ENCODE measurements at places on chromosomes 5 and 9. TPM values are rescaled to one million over a fixed set of nuclear protein-coding genes. Genes with fewer than 3 reads are reported as not detected.

OGN gene
- total RNA-seq, result 302 TPM

DNA sequence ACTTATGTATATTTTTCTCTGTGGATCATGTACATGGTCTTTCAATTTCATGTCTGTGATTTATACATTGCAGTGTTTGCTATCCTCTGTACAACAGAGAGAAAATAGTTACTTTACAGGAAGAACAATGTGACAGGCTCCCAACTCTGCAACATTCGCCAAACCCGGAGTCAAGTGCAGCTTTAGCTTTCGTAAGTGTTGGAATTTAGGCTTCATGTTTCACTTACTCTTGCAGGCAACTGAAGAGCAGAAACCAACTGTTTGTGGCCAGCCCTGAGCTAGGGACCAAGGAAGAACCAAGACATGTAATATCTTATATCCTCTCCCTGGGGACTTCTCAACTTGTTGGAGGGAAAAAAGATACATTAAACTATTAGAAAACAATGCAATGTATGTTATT, 147.9 kb downstream of the C5orf15 start:
- no peaks in the 10 kb centered on the region for H3K4me1 ChIP-seq
- no peak for DNase-seq
- no peaks in the 10 kb centered on the region for H3K27me3 ChIP-seq
- H3K4me3 ChIP-seq, result no peak overlapping the region
- no peaks in the 10 kb centered on the region for H3K36me3 ChIP-seq

DNA sequence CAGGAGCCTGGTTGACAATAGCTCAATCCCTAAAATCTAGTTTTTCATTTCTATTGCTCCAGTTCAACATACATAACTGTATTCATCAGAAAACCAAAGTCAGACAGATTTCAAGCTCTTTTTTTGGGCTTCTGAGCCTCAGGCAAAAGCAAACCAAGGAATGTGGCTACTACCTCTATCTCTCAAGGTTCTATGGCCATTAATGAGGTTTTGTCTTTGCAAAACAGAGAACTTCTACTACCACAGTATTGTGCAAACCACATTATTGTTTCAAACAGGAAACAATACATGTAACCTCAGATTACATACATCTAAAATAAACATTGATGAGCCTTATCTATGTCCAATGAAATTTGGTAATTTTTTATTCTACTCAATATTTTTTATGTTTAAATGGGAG, 35.5 kb upstream of the FTMT start:
- H3K4me3 ChIP-seq, result no peak overlapping the region
- H3K36me3 ChIP-seq, result no peaks in the 10 kb centered on the region
- H3K27ac ChIP-seq, result no peak overlapping the region
- H3K27me3 ChIP-seq, result no peaks in the 10 kb centered on the region
- H3K4me1 ChIP-seq, result no peaks in the 10 kb centered on the region

WDR31 gene
- total RNA-seq, result 0.29 TPM

GRCh38 chr5:154498591-154498990, 20.6 kb upstream of the HAND1 start:
- no peak overlapping the region for H3K27ac ChIP-seq
- H3K36me3 ChIP-seq, result no peaks in the 10 kb centered on the region
- DNase-seq, result no peak
- no peak overlapping the region for H3K4me3 ChIP-seq
- H3K4me1 ChIP-seq, result no peaks in the 10 kb centered on the region

DNA sequence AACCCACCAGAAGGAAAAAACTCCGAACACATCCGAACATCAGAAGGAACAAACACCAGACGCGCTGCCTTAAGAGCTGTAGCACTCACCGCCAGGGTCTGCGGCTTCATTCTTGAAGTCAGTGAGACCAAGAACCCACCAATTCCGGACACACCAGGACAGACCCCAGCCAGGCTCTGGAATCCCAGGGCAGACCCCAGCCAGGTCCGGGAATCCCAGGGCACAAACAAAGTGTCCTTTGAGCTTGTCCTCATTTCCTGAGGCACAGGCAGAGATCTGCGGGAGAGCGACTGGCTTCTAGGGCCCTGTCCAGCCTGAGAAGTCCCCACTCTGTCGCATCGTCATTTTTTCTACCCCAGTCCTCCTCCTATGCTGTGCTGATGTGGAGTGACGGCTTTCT, 461.1 kb downstream of the ACTL7B start:
- H3K4me3 ChIP-seq, result no peak overlapping the region
- no peaks in the 10 kb centered on the region for H3K27me3 ChIP-seq
- no peak for DNase-seq
- no peaks in the 10 kb centered on the region for H3K36me3 ChIP-seq
- H3K27ac ChIP-seq, result no peak overlapping the region
- no peaks in the 10 kb centered on the region for H3K4me1 ChIP-seq

MYO10 gene
- total RNA-seq, result 3.2 TPM

FOCAD gene
- 26.5 TPM for total RNA-seq

CMYA5 gene
- total RNA-seq, result 19.7 TPM

GRCh38 chr9:17750269-17750668, 171.4 kb downstream of the SH3GL2 start:
- H3K27me3 ChIP-seq, result no peaks in the 10 kb centered on the region
- H3K27ac ChIP-seq, result no peak overlapping the region
- H3K4me1 ChIP-seq, result no peaks in the 10 kb centered on the region
- no peaks in the 10 kb centered on the region for H3K36me3 ChIP-seq

DNA sequence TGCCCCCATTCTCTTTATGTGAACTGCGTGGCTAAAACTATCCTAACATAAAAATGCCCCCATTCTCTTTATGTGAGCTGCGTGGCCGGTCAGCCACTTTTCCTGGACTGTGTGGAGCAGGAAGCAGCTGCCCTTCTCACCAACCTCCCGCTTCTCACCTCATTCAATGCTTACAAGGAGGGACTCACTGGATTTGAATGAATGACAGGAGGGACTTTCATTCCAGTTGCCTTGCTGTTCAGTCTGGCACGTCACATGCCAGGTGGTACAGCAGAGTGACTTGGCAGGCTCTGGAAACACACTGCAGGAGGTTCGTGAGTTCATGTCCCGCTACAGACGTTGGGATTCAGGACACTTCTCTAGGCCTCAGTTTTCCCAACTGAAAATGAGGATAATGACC, 60.2 kb upstream of the NFIL3 start:
- DNase-seq, result no peak
- H3K36me3 ChIP-seq, result no peaks in the 10 kb centered on the region
- H3K27ac ChIP-seq, result peak overlapping the region; percentile 24
- H3K27me3 ChIP-seq, result no peaks in the 10 kb centered on the region

CTSV gene
- 1.6 TPM for total RNA-seq

GRCh38 chr5:128927644-128928043, 37.6 kb upstream of the SLC27A6 start:
- no peaks in the 10 kb centered on the region for H3K27me3 ChIP-seq
- no peak overlapping the region for H3K27ac ChIP-seq
- no peak for DNase-seq
- no peaks in the 10 kb centered on the region for H3K4me1 ChIP-seq

DNA sequence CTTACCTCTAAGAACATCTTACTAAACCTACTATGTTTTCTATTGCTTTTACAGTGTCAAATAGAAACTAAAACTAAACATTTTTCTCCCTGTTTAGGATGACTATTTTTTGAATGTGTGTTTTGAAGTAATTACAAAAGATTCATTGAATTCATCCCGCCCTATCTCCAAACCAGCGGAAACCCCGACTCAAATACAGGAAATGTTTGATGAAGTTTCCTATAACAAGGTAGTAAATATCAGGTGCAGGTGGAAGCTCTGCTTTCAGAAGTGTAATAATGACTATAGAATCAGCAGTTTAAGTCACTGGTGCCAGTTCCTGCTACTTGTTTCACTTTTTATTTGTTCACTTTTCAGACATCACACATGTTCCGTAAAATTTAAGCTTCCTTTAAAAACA, 20.0 kb downstream of the ERAP2 start:
- H3K27me3 ChIP-seq, result no peaks in the 10 kb centered on the region
- no peak overlapping the region for H3K4me3 ChIP-seq
- H3K27ac ChIP-seq, result no peak overlapping the region

- DNase-seq, result no peak
- no peaks in the 10 kb centered on the region for H3K36me3 ChIP-seq
- no peak overlapping the region for H3K4me3 ChIP-seq
- H3K27ac ChIP-seq, result no peak overlapping the region
- no peaks in the 10 kb centered on the region for H3K27me3 ChIP-seq
Measured at GRCh38 chr9:107520186-107520585, 30.6 kb upstream of the KLF4 start.

NOXA1 gene
- total RNA-seq, result 2.3 TPM

CCL27 gene
- total RNA-seq, result not detected

- no peak overlapping the region for H3K4me3 ChIP-seq
- no peaks in the 10 kb centered on the region for H3K4me1 ChIP-seq
- no peaks in the 10 kb centered on the region for H3K27me3 ChIP-seq
- no peak for DNase-seq
- no peak overlapping the region for H3K27ac ChIP-seq
Measured at GRCh38 chr5:93417490-93417889, 163.5 kb downstream of the NR2F1-AS1 start.

MAMDC2 gene
- total RNA-seq, result 161 TPM

DNA sequence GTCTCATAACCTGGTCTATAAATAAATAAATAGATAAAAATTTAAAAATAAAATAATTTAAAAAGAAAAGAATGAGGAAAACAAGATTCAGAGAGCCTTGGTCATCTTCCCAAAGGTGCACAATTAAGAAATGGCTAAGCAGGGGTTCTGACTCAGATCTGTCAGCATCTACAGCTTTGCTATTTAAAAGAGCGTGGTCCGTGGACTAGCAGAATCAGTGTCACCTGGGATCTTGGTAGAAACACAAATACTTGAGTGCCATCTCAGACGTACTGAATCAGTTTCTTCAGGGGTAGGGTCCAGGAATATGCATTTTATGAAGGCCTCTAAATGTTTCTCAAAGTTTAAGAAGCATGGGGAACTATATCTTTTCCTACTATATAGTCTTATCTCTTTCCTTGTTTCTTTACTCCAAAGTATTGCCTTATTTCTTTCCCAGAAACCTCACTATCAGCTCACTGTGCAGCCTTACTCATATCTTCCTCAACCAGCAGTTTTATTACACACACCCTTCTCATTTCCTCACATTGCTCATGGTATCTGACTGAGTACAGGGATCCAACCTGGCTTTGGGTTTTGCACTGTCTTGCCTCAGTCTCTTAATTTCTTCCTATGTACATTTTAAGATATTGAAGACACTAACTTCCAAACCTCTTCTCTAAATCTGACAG, 58.6 kb downstream of the TMC1 start:
- H3K36me3 ChIP-seq, result no peaks in the 10 kb centered on the region
- no peak for DNase-seq
- H3K27me3 ChIP-seq, result no peaks in the 10 kb centered on the region
- H3K4me3 ChIP-seq, result no peak overlapping the region
- H3K4me1 ChIP-seq, result peaks cover 23% of the 10 kb centered on the region

TIFAB gene
- 0.28 TPM for total RNA-seq

KIAA1191 gene
- total RNA-seq, result 57.0 TPM

Data from uterus (tissue), 4 donors.